ENCODE measurements at places on chromosomes 3 and 15. TPM values are rescaled to one million over a fixed set of nuclear protein-coding genes. Genes with fewer than 3 reads are reported as not detected.
A peak's percentile ranks its signal among the peaks of the same experiment; 100 is the strongest.

DNA sequence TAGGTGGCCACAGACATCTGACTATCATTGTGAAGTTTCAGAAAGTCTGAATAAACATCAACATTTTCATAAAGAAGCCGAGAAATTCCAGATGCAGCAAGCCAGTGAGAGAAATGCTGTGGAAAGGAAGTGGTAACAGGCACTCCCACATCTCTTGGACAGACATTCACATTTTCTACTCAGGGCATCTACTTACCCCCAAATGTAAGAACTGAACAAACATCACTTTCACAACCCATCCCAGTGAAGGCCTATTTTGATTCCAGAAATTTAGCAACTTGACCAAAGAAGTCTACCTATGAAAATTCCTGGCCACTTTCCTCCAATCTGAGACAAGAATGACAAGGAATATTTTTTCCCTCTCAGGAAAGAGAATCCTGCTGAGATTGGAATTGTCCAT, 224.8 kb upstream of the DCBLD2 start:
- DNase-seq: no peak

DNA sequence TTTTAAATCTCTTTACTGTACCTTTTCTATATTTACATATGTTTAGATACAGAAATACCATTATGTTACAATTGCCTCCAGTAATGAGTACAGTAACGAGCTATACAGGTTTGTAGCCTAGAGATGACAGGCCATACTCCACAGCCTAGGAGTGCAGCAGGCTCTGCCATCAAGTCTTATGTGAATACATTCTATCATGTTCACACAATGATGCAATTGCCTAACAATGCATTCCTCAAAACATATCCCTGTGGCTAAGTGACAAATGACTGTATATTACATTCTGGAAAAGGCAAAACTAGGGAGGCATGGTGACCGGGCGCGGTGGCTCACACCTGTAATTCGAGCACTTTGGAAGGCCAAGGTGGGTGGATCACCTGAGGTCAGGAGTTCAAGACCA, 192.4 kb upstream of the IGF1R start:
- DNase-seq: no peak

DNA sequence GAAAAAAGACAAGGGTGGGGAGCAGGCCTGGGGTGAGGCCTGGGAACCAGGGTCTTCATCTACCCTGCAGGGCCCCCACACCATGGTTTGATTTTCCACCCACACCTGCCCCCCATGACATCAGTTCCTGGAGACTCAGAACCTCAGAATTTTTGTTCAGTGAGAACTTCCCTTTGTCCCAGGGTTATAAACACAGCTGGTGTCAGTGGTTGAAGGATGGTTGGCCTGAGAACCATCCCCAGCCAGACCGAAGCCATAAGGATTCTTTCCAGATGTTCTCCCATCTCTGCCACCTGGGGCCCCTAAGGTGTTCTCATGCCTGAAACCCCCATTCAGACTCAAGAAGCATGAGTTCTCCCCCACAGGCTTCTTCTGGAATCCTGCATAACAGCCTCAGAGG, 16.6 kb downstream of the CCDC33 start:
- DNase-seq: no peak

DNA sequence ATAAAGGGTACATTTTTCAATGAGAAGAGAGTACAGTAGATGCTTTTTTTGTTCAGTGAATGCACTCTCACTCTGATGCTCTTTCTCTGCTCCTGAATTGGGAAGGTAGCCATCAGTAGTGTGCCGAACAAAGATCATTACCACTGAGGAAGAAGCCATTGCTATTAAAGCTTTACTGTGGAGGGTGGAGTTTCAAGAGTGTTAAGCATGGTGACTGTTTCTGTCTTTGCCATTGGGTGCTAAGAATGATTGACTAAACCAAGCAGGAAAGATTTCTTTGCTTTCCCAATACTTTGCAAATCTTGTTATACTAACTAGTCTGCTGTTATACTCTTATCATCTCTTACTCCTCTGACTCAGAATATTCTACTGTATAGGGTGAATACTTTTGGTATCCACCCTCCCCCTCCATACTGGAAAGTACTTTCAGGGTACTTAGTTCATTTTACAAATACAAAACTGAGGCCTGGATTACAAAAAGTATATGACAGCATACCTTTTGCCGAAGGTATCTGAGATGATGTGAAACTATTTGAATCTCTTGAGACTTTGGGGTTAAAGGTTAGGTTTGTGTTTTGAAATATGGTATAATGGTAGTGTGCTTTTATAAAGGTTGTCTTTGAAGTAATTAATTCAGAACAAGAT, 1.7 kb downstream of the RAB11A start:
- DNase-seq: no peak

CYP1A2 gene
- not detected for total RNA-seq

DNA sequence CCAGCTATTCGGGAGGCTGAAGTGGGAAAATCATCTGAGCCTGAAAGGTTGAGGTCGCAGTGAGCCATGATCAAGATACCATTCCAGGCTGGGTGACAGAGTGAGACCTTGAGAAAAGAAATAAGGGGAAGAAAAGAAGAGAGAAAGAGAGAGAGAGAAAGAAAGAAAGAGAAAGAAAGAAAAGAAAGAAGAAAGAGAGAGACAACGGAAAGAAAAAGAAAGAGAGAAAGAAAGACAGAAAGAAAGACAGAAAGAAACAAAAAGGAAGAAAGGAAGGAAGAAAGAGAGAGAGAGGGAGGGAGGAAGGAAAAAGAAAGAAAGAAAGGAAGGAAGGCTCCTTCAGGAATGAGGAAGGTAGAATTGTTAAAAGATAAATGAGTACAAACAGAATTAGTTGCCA, 84.5 kb downstream of the RPL22L1 start:
- DNase-seq: no peak

THRB gene
- 2.6 TPM for total RNA-seq

- no peak for DNase-seq
Measured at GRCh38 chr3:110598847-110599490, 472.6 kb upstream of the NECTIN3 start.

TMEM158 gene
- total RNA-seq: 2.0 TPM

GRCh38 chr3:99927671-99928457, 110.2 kb downstream of the CMSS1 start:
- DNase-seq: no peak

DNA sequence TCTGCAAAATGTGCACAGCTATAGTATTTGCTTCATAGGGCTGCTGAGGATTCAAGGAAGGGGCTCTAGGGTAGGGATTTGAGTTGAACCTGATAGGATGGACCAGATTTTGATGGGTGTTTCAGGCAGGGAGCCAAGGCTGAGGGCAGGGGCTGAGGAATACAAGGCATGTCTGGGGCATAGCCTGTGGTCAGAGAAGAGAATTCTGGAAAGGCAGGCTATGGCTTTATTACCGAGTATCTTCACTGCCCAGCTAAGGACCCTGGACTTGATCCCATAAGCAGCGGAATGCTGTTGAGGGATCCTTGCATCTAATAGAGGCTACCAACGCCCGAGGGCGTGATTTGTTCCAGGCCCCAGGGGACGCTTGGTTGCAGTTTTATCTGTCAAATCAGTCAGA, 193.0 kb upstream of the TLE3 start:
- no peak for DNase-seq

DNA sequence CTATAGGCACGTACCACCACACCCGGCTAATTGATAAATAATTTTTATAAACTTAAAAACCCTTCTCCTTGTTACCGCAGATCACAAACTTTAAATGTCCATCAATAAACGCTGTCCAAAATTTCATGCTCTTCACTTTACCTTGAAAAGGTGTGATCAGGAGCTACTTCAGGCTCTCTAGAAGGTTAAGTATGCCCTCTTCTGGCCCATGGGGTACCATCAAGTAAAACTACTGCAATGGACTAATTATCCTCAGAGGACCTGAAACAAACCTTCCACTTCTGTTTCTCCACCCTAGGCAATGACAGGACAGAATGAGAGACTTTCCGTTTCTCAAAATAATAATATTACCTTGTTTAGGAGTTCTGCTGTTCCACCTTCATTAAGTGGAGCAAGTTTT, 9.2 kb downstream of the LZTFL1 start:
- peak; percentile 63 for DNase-seq

DNA sequence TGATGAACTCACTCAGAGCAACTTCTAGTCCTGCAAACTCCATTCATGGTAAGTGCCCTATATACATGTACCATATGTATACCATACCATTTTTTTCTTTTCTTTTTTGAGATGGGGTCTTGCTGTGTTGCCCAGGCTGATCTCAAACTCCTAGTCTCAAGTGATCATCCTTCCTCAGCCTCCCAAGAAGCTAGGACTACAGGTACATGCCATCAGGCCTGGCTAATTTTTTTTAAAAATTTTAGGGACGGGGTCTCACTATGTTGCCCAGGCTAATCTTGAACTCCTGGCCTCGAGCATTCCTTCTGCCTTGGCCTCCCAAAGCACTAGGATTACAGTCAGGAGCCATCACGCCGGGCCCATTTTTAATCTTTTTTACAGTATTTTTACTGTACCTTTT, 67.3 kb upstream of the MFGE8 start:
- DNase-seq: no peak

- no peak for DNase-seq
Measured at GRCh38 chr3:45644063-45644790, 45.0 kb upstream of the SACM1L start.

CTXN2 gene
- total RNA-seq: not detected

LRRC31 gene
- total RNA-seq: 41.2 TPM

DNA sequence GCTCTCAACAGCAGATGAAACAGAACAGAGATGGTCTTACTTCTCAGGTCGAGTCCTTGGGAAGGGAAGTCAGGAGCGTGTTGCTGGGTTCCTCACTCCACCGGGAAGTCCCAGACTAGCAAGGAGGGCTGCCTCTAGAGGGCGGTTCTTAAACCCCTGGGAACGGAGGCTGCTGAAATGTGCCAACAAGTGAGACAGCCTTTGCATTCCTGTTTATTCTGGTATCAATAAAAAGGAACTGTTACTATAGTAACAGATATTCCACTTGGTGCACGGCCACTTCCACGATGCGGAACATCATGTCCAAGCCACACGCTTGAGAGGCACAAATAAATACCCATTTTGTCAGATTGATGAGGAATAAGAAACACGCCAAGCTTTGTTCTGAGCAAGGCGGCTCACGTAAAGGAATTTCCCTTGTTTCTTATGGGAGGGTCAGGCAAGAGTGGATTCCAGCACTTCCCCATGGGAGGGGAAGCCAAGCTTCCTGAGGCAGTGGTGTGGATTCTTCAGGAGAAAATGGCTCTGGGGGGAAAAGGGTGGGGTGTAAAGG, at the start of gene FAM107A:
TSS of gene FAM107A (minus strand) at position 123 of the 553 bp plus-strand sequence. CDS start 7,531 bp downstream, outside the sequence.
- DNase-seq: no peak

- no peak for DNase-seq
Measured at GRCh38 chr3:107106316-107106715, 270.9 kb upstream of the CCDC54 start.

- no peak for DNase-seq
Measured at GRCh38 chr3:113269661-113270060, 58.3 kb downstream of the BOC start.

ABHD14A gene
- total RNA-seq: 5.3 TPM

SCAANT1 gene
- total RNA-seq: not detected

GRCh38 chr3:24471486-24471885, 23.2 kb downstream of the THRB start:
- no peak for DNase-seq

DNA sequence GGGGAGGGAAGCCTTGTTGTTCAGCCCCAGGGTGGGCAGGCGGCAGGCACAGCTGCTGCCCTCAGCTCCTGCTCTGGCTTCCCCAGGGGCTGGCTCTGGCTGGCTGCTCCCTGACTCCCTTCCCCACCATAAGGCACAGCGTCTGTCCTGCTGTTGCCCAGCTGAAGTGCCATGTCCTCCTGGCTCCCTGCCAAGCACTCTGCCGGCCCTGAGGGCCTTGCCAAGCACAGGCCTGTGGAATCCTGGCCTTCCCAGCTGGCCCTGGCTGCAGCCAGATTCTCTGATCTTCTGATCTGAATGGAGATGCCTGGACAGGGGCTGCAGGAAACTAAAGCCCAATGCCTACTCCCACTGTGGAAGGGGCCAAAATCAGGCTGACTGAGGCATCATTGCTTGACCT, 1.1 kb downstream of the IQCF6 start:
- no peak for DNase-seq

GRCh38 chr15:95988574-95988887, 342.0 kb upstream of the NR2F2 start:
- no peak for DNase-seq

DNA sequence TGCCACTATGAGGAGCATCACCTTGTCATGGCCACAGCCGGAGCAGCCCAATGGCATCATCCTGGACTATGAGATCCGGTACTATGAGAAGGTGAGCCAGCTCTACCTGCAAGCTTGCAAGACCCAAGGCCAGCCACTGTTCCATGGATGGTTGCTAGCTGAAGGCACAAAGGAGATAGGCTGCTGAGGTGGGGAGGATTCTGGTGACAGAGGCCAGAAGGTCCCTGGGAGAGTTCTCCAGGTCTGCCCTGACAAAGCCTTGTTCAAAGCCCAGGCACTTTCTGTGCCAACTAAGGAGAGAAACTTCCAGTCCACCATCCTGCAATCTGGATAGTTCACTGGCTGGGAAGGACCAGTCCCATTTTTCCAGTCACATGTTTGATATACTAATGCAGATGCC, 359.1 kb downstream of the EPHB1 start:
- DNase-seq: no peak

GRCh38 chr3:143552851-143553250, 295.4 kb downstream of the SLC9A9 start:
- DNase-seq: no peak

DNA sequence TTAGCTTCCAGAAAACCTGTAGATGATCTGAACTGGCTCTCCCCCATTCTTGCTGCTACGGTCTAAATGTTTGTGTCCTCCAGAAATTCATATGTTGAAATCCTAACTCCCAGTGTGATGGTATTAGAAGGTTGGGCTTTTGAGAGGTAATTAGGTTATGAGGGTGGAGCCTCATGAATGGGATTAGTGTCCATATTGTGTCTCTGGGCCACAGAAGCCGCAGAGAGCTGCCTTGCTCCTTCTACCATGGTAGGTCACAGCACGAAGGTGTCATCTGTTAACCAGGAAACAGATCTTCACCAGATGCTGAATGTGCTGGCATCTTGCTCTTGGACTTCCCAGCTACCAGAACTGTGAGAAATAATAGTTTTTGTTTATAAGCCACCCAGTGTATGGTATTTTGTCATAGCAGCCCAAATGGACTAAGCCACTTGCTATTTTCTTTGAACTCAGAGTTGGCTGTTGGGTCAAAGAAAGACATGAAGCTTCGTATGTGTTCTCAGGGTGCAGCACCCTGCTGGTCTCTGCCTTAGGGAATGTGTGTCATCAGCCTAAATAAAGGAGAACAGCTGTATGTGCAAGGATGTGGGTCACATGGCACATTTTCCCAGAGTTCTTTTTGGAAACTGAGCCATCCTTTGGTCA, 317.5 kb upstream of the SLCO3A1 start:
- DNase-seq: no peak

PRSS50 gene
- total RNA-seq: not detected

EFHB gene
- not detected for total RNA-seq
